ENCODE measurements at places on chromosomes 3 and 15.

DNA sequence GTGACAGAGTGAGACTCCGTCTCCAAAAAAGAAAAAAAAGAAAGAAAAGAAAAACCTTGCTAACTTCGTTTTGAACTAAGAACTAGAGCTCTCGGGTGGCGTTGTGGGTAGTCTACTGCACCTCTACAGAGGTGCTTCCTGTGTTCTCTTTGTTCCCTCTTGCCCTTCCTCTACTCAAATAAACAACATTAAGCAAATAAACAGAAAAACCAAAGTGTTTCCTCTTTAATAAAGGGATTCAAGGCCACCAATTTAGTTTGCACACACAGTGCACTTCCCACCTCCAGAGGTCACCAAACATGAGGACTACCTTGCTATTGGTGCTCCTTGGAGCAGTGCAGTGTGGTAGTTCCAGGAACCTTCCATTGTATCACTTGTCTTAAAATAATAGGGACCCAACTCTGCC is 354.2 kb upstream of the TBL1XR1 start:
- no peak for DNase-seq

DNA sequence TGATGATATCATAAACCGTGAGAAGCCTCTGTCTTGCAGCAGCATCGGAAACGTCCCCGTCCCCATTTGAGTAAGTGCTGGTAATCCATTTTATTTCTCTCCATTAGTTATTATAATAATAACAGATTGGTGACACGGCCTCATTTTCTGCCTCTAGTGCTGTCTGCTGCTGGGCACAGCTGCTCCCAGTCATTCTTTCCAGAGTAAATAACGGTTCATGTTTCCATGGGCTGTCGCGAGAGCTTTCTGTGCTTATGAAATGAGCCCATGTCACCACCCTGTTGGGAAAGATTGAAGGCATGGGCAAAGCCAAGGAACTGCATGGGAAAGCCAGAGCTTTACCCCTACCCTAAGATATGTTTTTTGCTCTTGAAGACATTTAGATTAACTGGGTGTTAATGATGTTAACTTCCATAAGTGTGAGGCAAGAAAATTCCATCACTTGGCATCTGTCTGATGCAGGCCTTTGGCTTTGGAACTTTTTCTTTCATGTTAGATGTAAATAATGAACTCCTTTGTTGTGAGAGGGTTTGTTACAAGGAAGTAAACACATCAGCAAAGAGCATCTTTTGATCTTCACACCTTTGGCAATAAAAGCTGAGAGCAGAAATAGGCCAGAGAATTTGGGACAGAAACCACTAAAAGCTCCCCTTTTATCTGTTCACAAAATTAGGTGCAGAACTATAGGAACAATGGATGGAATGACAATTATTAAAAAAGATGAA is 141.8 kb downstream of the FILIP1L start:
- DNase-seq: no peak

GRCh38 chr3:34073961-34074360 is 275.5 kb downstream of the PDCD6IP start:
- DNase-seq: no peak

DNA sequence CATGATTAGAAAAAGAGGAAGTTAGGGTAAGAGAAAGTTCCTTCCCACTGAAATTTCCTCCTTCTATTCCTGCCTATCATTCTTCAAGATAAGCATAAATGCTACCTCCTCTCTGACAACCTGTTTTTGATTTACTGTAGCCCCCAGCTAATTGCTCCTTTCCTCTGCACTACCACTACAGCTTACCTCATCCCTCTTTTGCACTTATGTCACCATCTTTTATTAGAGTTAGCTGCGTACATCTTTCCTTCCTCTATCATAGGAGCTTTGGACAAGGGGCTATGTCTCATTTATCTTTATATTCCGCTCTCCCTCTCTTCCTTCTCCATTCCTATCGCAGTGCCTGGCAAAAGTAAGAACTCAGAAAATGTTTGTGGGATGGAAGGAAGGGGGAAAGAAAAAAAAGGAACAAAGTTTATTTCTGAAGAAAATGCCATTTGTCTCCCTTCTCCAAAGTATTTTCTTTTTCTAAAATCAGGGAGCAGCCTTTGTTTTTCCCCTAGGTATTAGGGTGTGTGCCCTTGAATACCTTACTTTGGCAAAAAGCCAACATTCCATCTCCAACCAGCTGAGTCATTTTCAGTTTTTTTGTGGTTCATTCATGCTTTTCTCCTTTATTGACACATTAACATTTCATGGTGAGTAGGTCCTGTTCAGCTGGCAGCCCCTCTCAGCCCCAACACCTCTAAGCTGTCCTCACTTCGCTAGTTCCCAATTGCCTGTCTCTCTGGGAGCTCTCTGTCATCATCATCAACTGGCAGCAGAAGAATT is 87.6 kb upstream of the SOX2 start:
- no peak for DNase-seq

DNA sequence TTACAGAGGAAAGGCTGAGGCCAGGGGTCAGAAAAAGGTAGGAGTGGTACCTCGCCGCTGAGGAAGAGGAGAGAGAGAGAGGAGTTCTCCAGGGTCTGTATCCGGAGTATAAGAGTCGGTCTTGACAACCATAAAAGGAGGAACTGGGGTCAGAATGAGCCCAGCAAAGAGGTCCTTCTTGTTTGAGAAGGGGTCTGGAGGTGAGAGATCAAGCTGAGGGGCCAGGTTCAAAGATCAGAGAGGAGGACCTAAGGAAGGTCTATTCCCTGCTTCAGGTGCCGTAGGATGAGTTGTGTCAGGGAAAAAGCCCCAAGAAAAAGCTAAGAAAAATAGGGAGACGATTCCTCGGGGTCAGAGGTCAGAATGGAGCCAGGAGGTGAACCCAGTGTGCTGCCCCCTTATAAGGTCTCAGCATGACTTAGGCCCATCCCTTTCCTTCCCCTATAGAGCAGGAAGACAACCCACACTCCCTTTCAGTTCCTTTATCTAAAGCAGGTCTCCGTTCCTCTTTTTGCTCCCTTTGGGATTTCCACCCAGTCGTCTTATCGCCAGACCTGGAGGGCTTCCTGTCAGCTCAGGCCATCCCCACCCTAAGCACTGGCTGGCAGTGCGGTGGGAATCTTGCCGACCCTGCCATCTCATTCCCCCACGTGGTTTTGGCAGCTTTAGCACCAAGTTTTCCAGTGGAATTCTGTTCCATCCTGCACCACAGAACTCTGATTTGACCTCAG is 651 bp downstream of the MTMR14 start:
- DNase-seq: no peak

DNA sequence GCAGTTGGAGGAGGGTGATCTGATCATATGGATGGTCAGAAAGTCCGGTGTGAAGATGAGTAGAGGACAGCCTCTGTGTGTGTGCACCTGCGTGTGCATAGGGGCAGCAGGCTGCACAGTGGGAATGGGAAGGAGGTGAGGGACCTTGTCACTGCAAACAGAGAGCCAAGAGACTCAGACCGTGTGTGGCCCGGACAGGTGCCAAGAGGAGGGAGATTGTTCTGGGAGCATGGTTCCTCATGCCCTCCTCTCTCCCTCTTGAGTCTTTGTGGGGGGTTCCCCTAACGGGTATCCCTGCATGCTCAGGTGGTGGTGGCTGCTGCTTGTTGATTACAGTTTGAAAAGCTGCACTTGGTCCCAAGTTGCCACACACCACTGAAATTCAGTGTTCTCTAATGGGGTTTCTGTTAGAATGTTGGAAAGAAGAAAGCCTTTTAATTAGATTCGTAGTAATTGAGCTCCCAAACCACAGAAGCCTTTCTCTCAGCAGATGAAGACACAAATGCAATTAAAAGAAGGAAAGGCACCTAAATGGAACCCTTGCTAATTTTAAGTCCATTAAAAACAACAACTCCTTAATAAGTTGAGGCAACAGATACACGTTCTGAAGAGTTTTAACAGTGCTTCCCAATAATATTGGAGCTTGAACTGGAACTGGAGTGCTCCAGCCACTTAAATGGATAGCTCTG is 68.9 kb downstream of the CHRNA7 start:
- DNase-seq: no peak

DNA sequence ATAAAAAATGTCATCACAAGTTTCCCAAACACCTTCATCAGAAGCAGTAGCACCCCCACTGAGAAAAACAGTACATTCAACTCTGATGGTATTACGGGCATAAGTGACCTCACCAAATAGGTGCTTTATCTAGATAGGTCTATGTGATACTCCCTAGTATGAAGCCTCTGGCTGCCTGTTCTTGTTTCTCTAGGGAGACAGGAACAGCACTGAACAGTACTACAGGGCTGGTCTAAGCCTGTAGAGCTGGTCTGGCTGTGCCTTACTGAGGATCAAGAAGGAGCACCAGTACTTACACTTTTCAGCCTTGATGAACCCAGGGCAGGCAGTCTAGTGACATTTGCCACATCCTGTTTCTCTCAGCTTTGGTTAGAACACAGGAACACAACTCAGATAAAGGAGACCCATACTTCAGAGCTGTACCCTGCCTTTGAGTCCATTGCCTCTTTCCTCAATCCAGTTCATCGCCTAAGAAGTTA is 35.9 kb downstream of the OXNAD1 start:
- no peak for DNase-seq

GRCh38 chr3:144341471-144341870 is 369.8 kb downstream of the DIPK2A start:
- DNase-seq: no peak

DNA sequence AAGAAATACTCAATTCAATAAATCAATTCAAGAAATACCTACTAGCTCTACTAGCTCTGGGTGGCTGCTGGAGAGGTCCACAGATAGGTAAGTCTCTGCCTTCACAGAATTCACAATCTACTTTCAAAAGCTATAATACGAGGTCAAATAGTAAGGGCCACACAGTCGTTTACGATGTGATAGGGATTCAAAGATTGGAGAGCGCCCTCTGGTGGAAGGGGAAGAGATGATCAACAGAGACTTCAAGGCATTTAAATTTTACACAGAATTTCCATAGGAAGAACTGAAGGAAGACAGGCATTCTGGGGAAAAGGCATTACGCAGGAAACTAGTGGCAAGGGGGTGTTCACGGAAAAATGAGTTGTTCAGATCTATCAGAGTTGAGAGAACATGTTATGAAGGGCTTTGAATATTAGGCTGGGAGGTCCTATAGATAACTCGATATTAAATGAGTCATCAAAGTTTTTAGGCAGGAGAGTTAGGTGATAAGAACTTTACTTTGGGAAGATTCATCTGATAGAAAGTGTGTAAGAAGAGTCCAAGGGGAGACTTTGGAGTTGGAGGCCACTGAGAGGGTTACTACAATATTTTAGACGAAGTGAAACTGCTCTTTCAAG is 128.8 kb downstream of the FRMD5 start:
- peak; percentile 5 for DNase-seq

DNA sequence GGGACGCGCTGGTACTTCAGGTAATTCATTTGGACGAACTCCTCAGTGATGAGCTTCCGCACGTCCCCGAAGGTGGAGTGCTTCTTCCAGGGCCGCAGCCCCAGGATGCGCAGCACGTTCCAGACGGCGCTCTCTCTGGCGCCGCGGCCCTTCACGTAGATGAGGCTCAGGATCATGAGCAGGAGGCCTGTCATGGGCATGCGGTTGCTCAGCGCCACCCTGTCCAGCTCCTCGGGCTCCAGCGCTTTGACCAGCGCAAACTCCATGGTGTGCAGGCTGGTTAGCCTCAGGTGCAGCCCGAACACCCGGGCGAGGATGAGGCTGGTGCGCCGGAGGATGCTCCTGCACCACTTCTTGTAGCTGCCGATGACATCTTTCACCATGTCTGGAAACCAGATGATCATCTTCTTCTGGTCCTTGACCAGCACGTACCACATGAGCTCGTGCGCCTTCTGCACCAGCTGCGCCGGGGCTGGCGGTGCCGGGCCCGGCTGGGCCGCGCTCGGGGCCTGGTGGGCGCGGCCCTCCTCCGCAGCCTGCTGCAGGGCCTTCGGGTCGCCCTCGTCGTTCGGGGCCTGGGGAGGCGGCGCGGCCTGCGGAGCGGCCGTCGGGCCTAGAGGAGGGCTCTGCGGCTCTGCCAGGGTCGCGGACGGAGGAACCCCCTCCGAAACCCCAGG is 501 bp downstream of the NDN start:
- DNase-seq: no peak

DNA sequence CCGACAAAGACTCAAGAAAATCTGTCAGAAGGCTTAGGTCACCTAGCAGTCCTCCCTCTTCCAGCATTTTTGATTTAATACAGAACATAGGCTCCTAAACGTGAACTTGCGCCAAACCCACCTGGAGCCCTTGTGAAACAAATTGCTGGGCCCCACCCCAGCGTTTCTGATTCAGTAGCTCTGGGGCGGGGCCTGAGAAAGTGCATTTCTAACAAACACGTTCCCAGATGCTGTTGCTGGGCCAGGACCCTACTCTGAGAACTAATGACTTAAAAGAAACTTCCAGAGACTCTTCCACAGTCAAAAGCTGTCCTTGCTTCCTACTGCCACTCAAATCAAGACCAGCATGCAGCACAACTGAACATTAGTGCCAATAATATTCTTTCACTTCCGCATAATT is 198.1 kb downstream of the PDZRN3 start:
- DNase-seq: no peak

DNA sequence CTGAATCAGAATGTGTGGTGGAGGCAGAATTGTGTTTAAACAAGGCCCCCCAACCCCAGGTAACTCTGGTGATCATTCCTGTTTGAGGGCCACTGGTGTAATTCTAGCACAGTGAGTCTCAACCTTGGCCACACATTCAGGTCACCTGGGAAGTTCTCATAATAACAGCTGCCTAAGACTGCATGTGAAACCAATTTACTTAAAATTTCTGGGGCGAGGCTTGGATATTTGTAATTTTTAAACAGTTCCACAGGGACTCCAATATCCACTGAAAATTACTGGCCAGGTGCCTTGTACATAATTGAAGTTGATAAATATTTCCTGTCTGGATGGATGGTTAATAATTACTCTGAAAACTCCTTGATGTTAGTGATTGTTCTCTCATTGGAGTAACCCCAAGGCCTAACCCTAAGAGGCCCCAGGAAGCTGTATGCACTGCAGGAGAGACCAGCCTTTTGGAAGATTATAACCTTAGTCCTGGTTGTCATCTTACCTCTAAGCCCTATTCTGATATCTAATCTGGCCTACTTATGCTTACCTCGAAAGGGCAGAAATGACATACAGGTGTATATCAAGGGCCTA is 25.7 kb upstream of the EPHB1 start:
- DNase-seq: no peak

- no peak for DNase-seq
Observed at GRCh38 chr15:58522391-58522790, 90.6 kb downstream of the LIPC start.

GRCh38 chr3:104126864-104127553 is 1239.7 kb upstream of the ALCAM start:
- DNase-seq: no peak

DNA sequence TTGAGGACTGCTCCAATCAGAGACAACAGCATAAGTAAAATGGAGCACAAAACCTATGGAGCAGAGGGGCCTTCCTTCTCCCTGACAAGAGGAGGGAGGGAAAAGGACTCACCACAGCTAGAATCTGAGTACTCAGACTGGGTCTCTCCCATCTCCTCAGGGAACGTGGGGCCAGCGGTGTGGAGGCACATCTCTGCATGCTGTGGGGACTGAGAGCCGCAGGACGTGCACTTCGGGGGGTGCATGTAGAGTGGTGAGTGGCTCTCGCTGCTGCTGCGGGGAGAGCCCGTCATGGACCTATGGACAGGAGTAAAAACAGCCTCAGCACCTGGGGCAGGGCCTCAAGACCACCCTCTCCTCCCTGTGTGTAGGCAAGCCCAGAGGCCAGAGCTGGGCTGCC is 17.0 kb downstream of the BCL6 start:
- DNase-seq: no peak

- DNase-seq: no peak
Observed at GRCh38 chr3:116553355-116553754, 108.1 kb upstream of the LSAMP start.

GRCh38 chr3:101950510-101950909 is 101.2 kb downstream of the NFKBIZ start:
- no peak for DNase-seq
